T-helper 17 cell (primary cell): ENCODE measurements at places on chromosomes 13 and 19.
A peak's percentile ranks its signal among the peaks of the same experiment; 100 is the strongest.

GRCh38 chr13:28347456-28348371, 147.2 kb downstream of the FLT1 start:
- DNase-seq, result no peak

DNA sequence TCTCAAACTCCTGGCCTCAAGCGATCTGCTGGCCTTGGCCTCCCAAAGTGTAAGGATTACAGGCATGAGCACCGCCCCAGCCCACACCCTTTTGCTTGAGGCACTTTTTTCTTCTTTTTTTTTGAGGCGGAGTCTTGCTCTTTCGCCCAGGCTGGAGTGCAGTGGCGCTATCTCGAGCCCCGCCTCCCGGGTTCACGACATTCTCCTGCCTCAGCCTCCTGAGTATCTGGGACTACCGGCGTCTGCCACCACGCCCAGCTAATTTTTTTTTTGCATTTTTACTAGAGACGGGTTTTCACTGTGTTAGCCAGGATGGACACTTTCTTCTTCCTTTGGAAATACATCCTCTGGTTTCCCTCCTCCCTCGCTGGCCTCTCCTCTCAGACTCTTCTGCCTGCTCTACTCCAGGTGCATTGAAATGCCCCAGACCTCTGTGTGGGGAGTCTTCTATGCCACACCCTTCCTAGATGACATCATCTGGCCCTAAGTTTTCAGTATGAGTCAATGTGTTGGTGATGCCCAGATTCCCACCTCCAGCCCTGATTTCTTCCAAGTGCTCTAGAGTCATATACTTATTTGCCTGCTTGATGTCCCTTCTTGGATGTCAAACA, 20.7 kb upstream of the TPT1 start:
- no peak for DNase-seq

DNA sequence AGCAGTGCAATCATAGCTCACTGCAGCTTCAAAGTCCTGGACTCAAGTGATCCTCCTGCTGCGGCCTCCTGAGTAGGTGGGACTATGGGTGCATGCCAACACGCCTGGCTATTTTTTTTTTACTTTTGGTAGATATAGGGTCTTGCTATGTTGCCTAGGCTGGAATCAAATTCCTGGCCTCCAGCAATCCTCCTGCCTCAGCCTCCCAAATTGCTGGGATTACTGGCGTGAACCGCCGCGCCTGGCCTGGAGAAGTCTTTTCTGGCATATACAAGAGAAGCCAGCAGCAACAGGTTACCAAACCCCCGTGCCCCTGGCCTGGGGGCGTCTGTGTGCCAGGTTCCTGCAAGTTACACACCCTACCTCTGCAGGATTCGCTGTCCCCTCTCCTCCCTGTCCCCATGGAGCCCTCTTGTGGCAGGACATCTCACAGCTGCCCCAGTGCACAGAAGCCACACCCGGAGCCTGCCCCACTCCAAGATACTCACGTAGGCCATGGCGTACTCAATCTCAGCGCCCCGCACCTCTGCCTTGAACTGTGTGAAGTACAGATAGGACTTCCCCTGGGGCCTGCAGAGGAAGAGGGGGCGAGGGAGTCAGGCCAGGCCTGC, 9.9 kb downstream of the MYDGF start:
- no peak for DNase-seq

- DNase-seq, result no peak
These were observed 14.0 kb downstream of the PLIN4 start for GRCh38 chr19:4504297-4504701.

GRCh38 chr19:18999016-18999758, 34.1 kb downstream of the SUGP2 start:
- DNase-seq, result no peak

DNA sequence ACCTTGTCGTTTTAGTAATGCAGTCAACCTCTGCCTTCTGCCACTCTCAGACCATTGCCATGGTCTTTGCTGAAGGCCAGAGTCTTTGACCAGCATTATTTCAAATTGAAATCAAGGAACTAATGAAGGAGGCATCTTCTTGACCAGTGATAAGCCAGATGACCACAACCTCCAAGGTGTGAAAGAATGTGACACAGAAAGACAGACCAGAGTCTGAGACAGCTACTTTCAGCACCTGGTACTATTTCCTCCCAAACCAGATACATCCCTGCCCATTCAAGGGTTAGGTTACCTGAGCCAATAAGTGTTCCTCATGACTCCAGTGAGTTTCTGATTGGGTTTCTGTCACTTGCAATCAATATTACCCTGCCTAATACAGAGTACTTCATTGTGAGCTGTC, 20.3 kb upstream of the RNASEH2B start:
- DNase-seq, result no peak

DNA sequence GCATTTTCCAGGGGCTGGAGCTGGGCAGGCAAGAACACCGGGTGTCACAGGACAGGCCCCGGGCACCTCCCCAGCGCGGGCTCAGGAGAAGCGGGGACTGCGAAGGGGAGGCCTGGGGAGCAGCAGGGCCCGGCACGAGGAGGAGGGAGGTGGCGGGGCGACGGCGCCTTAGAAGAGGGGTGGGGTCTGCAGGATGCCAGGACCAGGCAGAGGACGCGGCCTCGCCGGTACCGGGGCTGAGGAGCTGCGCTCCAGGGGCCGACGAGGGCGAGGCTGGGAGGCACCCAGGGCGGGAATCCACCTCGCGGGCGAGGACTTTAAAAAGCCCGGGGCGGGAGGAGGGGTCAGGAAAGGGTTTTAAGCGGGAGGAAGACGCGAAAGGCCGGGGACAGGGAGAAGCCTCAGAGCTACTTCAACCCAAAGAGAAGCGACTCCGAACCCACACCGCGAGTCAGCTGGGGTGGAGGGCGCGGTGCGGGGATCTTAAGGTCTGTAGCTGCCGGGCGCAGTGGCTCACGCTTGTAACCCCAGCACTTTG, 665 bp downstream of the ZNF347 start:
- peak; percentile 9 for DNase-seq

DNA sequence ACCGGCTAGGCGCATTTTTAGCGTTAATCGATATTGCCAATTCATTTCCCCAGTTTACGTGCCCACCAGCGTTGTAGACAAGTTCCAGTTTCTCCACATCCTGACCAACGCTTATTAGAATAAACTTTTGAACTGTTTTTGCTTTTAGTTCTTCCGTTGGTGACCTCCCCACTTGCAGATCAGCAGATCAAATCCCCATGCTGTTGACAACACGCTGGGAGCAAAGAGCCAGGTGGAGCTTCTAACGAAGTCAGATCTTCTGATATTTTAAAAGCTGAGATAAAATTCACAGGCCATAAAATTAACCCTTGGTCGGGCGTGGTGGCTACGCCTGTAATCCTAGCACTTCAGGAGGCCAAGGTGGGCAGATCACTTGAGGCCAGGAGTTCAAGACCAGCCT, 21.2 kb downstream of the RCN3 start:
- no peak for DNase-seq

DNA sequence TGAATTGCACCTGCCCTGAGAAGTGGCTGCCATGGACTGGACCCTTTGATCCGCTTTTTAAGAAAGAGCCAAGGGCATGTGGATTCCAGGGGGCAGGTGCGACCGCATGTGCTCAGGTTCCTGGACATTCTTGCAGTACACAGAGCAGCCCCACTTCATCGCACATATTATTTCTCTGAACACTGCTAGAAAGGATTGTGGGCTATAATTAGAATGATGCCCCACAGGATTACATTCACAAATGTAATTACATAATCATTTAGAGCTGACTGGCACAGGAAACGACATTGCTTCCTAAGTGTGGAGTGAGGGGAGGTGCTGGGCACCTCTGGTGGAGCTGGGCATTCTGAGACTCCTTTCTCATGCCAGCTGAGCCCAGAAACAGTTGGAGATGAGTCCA, 37.5 kb upstream of the VSTM2B start:
- DNase-seq, result no peak

DNA sequence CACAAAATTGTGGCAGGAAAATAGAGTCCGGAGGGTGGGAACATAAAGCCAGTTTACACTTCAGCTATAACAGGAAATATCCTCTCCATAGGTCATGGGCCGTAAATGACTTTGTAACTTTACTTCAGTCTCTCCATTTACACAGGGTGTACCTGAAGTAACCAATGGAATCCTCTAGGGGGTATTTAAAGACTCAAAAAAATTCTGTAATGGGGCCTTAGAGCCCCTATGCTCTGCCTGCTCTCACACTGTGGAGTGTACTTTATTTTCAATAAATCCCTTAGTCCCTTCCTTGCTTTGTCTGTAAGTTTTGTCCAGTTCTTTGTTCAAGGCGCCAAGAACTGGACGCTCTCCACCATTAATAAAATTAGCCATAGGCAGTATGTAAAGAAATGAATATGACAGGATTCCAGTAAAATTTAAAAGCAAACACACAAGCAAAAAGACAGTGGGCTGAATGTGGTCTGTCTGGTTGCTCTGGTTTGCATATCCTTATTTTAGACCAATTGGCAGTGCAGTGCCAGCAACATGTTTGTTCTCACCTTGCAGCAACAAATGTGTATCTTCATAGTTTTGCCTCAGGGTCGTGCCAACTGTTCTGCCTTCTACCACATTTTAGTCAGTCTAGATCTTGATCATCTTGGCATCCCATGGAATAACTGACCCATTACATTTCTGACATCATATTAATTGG, 801.5 kb upstream of the SPRY2 start:
- no peak for DNase-seq

- DNase-seq, result no peak
These were observed 154.9 kb downstream of the PCDH9 start for GRCh38 chr13:67075239-67075638.

- no peak for DNase-seq
These were observed 450 bp downstream of the NDUFA11 start for GRCh38 chr19:5903056-5903623.

DNA sequence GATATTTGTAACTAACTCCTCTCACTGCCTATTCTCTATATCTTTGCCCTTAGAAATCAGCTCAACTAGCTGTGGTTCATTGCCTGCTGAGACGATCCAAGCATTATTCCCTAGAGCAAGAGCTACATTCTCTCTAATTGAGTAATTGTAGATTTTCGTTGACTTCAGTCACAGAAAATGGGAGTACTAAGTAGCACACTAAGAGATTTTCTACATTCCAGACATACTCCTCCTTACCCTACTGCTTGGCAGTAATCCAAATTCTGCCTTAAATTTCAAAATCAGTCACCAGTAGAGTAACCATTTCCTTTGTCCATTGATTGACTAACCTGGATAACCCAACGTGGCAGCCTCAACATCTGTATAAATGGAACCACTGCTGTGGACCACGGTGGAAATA, 1786.8 kb downstream of the SLITRK5 start:
- DNase-seq, result no peak

DNA sequence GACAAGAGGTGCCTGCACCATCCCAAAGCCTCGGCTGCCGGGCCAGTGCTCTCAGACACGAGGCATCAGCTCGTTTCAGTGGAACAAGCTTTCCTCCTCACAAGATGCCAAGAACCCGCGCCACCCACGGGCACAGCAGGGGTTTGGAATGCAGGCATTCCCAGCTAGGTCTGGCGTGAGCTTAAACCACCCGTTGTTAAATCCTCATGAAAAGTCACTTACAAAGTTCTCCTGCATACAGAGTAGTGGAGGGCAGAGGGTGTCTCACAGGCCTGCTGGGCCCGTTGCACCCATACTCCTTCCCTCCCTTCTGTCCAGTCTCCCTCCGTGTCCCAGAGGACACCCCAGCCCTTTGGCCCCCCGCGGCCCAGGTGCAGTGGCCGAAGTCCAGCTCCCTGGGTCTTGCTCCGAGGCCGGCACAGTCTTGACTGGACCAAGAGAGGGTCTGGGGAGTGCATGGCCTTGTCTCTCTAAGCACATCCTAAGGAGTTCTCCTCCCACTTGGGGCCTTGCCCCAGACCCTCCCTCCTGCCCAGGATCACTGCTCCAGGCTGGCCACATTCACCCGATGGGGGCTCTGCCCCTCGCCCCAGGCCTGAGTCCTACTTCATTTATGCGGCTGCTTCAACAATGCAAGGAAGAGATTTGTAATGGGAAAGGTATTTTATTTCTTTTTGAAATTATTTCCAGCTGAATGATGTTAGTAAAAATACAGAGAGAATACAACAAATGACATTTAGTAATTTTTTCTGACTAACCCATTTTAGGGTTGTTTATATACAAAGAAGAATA, 35.2 kb upstream of the GRTP1 start:
- no peak for DNase-seq

DNA sequence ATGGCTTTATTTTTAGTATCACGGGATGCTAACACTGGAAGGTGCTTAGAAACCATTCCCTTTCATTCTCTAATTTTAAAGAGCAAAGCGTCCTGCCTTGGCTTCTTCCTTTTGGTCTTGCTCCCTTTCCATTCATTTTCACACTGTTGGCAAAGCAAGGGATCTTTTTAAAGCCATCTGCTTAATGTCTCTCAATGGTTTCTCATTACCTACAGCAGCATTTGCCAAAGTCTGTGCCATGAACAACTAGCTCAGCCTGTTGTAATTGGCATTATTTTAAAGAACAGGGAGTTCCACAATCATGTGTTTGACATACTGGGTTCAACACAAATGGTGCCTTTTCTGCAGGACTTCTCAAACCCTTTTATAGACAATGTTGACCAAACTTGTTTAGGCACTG, 444.3 kb downstream of the GPC6 start:
- no peak for DNase-seq

DNA sequence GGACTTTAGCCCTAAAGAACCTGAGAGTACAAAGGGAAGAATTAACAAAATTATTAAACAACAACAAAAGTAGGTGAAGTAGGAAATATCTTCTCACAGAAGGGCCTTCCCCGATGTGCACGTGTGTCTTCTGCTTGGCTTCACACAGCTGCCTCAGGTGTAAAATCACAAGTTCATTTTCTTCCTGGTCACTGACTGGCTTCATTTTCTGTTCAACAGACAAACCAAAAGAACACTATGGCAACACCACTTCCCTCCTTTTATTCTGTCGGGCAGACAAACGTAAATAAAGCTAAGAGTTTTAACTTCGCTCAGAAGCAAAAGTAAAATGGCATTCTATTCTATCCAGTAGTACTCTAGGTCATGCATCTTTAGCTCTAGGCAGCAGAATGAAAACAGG, 140.9 kb downstream of the TBC1D4 start:
- DNase-seq, result no peak

GRCh38 chr13:48621056-48621455, 32.7 kb upstream of the CYSLTR2 start:
- no peak for DNase-seq

GRCh38 chr19:46271481-46272197, 25.2 kb upstream of the HIF3A start:
- no peak for DNase-seq

DNA sequence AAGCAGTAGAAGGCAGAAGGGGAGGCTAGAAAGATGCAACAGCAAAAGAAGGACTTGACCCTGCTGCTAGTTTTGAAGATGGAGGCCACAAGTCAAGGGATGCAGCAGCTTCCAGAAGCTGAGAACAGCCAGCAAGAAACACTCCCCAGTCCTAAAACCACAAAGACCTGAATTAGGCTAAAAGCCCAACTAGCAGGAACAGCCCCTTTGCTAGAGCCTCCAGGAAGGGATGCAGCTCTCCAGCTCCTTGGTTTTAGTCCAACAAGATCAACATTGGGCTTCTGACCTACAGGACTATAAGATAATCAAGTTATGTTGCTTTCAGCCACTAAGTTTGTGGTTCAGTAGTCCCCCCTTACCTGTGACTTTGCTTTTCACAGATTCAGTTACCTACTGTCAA, 10.5 kb upstream of the LATS2 start:
- DNase-seq, result no peak

GRCh38 chr19:16206046-16206605, 8.4 kb downstream of the AP1M1 start:
- no peak for DNase-seq
